ENCODE measurements at places on chromosomes 1 and 21.

GRCh38 chr1:248849152-248849551, 9.7 kb downstream of the ZNF692 start:
- DNase-seq = no peak

GRCh38 chr1:99218999-99219398, 45.3 kb upstream of the PLPPR4 start:
- no peak for DNase-seq

DNA sequence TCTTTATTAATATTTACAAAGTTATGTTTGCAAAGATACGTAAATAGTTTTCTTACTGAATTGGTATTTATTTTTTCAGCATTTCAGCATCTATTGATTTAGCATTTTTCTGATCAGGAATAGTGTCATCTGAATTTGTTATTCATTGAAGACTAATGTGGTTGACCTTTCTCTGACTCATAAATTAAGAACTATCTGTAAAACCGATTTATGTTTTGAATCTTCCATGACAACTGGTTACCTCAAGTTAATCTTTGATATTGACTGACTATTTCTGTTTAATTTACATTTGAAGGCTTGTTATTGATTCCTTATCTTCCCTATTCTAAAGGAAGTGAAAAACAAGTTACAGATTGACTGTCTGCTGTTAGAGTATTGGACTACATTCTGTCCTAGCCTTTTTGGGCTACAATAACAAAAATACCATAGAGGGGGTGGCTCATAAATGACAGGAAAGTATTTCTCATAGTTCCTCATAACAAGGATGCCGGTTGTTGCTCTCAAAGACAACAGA, 1131.4 kb downstream of the PLA2G4A start:
- no peak for DNase-seq

DNA sequence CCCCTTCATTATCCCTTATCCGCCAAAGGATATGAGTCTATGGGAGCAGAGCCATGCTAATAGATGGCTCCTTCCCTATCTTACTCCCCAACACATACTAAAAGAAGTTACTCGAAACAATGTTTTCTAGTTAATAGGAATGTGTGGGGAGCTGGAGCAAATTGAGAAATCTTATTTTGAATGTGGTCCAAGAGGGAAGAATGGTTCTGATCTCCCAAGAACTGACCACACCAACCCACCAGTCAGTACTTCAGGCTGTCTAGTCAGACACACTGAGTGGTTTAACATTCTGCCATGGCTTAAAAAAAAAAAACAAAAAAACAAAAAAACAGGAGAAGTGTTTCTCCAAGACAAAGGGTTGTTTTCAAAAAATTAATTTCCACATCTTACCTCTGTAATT, 31.5 kb upstream of the DNASE2B start:
- no peak for DNase-seq

GRCh38 chr1:36522021-36522420, 39.3 kb upstream of the CSF3R start:
- DNase-seq = peak; percentile 33

DNA sequence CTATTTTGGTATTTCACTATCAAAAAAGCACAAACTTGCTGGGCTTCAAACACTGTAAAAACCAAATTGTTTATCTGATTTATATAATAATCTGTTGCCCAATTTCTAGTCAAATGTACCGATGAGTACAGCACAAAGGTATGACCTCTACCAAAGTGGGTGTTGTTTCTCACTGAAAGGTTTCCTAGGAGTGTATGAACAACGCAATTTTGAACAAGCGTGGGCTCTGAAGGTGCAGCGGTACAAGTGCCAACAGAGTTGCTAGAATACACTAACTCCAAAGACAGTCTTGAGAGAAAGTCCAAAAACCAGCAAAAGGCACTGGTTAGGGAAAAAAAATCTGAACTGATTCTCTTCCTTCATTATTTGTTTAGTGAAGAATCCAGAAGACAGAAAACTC, 130.4 kb downstream of the ATP1B1 start:
- no peak for DNase-seq

- DNase-seq = no peak
Measured at GRCh38 chr1:79517470-79518224, 511.1 kb upstream of the ADGRL4 start.

DNA sequence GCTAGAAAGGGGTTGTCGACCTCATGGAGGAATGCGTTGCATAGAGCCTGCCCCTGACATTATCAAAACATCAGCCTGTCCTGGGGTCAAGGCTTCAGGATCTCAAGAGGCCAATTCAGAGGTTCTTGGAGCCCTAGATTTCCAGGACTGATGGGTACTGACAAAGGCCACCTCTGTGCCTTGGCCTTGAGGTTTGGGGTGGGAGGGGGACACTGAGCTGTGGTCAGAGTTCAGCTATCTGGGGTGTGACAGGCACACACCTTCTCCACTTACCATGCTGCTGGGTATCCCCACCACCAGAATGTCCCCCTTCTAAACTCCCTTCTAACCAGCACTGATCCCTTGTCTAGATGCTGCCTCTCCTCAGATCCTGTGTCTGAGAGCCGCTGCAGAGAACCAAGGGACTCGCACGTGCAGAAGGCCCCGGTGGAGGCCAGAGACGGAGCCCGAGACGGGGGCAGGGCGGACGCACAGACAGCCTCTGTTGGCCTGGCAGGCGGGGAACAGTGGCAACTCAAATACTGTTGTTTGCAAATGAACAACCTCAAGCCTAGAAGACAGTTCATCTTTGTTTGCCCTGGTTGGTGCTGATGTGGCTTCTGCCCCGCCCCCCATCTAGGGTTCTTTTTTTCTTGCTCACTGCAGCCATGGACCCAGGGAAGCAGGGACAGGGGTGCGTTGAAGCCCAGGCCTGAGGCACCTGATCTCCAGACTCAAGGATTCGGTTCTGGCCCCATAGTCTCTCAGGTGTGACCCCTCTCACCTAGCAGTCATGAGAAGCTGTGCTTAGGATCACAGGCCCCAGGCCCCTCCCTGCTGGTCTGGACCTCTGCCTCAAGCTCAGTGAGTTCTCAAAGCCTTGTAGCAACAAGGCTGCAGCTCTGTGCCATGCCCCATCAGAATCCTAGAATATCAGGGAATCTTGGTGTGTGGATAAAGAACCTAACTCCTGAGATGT, 28.1 kb upstream of the CSF1 start:
- no peak for DNase-seq

- no peak for DNase-seq
Measured at GRCh38 chr1:63612564-63612963, 19.4 kb downstream of the PGM1 start.

- DNase-seq = no peak
Measured at GRCh38 chr1:106964495-106964894, 92.0 kb upstream of the PRMT6 start.

DNA sequence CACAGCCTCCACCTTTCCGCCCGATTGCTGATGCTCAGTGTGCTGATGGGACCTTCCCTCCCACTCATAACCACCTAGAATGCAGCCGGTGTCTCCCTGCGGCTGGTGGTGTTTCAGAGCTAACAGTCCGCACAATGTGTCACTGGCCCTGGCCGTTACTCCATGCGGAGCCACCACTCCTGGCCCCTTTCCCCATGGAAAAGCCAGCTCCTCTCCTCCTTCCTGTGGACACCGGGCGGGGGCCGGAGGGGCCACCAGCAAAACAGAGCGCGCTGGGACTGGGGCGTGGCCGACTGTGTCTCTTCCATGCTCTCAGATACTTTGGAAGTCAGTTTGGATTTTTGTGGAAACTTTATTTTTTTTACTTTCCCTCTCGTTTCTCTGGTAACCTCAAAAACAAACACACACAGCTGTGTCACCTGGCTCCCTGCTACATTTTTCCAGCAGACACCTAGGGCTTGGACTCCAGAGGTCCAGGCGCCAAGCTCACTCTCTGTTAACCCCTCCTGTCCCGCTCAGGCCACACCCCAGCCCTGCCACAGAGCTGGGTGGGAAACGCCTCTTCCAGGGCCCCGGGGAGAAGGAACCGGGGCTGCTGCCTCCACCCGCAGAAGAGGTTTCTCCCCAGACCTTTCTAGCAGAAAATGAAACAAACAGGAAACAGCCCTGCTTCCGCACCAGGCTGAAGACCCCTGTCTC, 32.5 kb upstream of the COL6A2 start:
- no peak for DNase-seq

- DNase-seq = no peak
Measured at GRCh38 chr1:218760601-218761570, 412.8 kb upstream of the LYPLAL1 start.

- no peak for DNase-seq
Measured at GRCh38 chr1:206794294-206794908, 22.1 kb upstream of the IL10 start.

GRCh38 chr1:60942896-60943638, 139.3 kb upstream of the NFIA start:
- no peak for DNase-seq

GRCh38 chr21:28541371-28542112, 451.1 kb downstream of the LTN1 start:
- DNase-seq = no peak

- DNase-seq = no peak
Measured at GRCh38 chr1:21933397-21934248, 3.5 kb downstream of the HSPG2 start.

DNA sequence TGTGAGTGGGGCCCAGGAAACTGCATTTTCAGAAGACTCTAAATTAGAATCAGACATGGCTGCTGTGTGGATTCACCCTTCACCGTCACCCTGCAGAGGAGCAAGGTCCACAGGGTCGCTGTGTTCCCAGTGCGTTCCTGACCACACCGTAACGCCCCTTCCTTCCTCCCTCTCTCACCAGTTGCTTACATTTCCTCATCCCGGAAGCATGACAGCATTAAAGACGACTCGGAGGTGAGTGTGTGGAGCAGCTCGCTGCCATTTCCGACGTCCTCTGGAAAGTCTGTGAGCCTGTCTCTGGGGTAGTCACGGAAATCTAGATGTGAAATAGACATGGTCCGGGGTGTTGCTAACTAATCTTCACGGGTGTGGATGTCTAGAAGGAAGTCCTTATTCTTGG, 45.9 kb downstream of the FAAP20 start:
- no peak for DNase-seq

- DNase-seq = no peak
Measured at GRCh38 chr1:44677201-44677766, 2.8 kb downstream of the ARMH1 start.

GRCh38 chr1:186559601-186560116, 98.7 kb upstream of the PDC start:
- DNase-seq = no peak

DNA sequence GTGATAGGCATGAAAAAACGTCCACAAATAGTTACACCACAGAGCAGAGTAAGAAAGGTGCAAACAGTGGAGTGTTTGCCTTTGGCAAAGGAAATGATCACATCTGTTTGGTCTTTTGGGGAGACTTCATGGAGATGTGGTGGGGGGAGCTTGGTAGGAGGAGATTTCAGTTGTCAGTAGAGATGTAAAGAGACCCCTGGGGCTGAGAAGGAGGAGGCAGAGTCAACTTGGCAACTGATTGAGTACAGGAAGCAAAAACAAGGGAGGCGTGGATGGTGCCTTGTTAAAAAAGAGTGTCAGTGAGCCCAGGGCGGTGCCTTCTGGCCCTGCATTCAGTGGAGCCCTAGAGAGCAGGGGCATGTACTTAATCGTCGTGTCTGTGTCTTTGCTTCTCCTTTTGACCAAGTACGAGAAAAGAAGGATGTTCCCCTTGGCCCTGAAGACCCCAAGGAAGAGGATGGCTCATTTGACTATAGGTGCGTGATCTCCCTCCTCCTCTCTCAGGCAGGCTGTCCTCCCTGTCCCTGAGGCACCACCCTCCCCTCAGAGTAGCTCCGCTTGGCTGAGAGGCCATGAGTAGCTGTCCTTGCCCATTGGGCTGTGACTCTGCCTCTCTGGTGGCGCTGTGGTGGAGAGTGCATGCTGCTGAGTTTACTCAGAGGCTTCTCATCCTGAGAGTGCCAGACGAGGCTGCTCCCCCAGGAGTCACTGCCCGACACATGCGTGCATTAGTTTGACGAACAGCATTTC, 30.4 kb upstream of the CNTN2 start:
- no peak for DNase-seq

- DNase-seq = no peak
Measured at GRCh38 chr1:209513226-209513625, 70.3 kb upstream of the CAMK1G start.

- DNase-seq = no peak
Measured at GRCh38 chr1:168285971-168286927, 5.6 kb downstream of the TBX19 start.

DNA sequence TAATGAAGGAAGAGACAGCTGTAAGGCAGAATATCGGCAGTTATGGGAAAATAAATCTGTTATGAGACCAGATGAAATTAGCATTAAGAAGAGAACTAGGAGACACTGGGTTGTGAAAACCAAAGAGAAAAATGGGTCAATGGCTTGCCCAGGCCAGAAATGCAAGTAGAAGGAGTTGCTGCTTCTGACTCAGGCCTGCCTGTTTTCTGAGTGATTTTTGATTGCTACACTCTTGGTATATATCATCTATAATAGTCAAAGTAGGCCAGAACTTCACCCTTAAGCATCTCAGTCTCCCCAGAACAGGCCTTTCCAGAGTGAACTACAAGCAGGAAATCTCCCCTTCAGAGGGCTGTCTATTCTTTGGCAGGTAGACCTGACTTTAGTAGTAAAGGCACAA, 107.0 kb downstream of the NRIP1 start:
- DNase-seq = no peak

GRCh38 chr1:165452336-165453130, 7.6 kb upstream of the RXRG start:
- no peak for DNase-seq

DNA sequence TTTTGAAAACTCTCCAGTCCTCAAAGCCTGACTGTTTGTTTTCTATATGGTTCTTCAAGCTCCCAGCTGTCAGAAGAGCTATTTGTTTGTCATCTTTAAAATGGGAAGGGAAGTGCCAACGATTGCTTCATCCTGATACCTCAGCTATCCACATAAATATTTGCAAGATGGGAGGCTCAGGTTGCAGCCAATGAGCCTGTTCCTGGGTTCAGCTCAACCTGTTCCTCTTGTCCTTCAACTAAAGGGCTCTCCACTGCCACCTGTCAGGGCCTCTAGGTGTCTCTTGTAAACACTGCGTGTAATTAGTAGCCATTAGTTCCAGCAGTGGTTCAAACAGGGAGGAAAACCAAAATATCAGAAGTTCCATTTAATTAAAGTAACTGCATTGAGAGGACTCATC, 445.1 kb downstream of the AJAP1 start:
- no peak for DNase-seq

- peak; percentile 85 for DNase-seq
Measured at GRCh38 chr1:1782399-1783221, 4.3 kb upstream of the NADK start.

- no peak for DNase-seq
Measured at GRCh38 chr1:60891765-60892164, 190.6 kb upstream of the NFIA start.

Data from ascending aorta (tissue), 2 donors.